ENCODE measurements at places on chromosomes 1 and 21.

GRCh38 chr1:156281281-156281680, 1.3 kb downstream of the SMG5 start:
- DNase-seq, result no peak

DNA sequence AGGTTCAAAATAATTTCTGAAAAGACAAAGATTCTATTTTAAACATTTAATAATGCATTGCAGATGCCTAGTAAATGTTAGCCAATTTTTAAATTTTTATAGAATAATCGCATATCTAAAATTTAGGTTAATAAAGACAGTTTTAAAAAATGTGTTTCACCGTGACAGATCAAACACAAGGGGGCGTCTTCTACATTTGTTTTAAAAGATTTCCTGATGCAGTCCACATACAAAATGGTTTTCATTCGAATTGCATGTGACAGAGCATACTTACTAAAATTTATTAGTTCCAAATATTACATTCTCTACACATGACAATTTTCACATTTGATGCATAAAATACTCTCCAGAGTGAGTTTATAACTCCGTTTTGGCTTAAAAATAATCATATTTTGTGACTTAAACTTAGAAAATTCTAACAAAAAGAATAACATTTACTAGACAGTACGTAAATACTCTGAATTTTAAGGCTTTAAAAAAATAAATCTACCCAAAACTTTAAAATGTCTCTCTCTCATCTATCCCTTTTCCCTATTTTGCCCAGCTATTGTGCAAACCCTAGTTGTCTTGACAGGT, 75.5 kb downstream of the ADAMTS1 start:
- DNase-seq, result no peak

DNA sequence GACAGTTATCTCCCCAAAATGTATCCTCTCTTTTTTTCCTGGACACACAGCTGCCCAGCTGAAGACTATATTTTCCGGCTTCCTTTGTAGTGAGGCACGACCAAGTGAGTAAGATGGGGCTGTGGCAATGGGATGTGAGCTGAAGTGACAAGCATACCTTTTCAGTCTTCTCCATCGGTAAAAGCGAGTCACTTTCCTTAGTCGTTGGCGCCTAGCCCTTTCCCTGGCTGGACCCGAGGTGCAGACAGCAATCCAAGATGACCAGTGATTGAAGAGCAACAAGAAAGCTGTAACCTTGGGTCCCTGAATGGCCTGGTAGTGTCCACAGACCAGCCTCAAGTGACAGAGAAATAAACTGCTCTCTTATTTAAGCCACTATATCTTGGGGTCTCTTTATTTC, 155.2 kb downstream of the NR5A2 start:
- no peak for DNase-seq

DNA sequence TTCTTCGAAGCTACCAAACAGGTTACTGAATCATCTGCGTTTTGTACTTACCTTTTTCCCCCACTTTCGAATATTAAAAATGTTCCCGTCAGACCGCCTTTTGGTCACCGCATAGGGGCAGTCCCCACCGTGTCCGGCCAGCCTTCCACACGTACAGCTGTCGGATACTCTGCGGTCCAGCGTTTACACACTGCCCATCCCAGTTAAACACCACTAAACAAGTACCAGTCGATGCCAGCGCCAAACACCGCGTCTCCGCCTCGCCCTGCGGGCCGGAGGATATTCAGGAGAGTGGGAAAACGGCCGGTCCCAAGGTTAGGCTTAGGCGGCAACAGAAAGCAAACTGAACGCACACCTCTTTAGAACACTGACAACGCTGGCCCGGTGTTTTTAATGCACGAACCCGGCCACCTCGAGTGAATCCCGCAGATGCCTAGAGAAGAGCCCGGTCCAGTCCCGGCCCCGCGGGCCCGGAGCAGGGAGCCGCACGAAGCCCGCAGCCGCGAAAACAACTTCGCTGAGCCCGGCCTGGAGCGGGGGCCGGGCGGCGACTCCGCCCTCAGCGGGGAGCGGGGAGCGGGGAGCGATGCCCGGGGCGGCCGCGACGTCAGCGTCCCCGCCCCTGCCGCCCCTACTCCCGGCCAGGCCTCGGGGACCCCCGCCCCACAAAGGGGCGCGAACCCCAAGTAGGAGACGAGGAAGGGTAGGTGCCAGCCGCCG, 730 bp upstream of the PHF13 start:
- peak; percentile 75 for DNase-seq

DNA sequence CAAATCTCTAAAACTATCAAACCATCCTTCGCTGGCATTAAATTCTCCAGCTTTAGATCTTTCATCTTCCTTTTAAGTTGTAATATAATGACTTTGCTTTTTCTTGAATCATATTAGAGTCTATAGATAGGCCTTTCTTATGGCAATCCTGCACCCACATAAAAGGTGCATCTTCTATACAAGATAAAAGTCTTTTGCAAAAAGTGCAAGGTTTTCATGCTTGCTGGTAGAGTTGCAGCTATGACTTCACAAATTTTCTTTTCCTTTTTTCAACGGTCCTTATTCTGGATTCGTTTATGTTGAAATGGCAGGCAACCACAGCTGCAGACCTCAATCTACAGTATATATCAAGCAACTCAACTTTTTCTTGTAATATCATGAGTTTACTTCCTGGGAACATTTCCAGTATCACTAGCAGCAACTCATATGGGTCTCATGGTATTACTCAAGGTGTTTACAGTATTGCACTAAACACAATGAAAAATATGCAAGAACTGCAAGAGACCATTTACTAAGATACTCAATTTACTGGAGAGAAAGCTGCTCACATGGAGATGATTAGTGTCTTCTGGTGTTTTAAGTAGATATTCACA, 22.1 kb downstream of the OMA1 start:
- no peak for DNase-seq

DNA sequence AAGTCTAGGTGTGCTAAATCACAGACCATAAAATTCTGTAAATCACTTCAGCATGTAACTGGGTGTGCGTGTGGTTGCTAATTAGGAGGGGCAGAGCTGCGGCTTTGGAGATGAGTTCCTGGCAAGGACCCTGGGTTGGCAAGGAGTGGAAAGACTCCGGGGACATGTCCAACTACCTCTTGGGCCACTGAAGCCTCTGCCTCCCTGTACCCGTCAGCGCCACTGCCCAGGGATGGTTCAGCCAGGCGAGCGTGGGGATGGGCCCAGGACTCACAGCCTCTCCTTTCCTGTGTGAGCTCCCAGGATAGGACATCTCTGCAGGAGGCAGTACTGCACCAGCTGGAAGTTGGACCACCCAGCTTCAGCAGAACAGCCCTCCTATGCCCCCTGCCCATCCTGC, 386.4 kb upstream of the VAMP3 start:
- DNase-seq, result no peak

Measured in sciatic nerve (tissue), 2 donors.